GM06990 (cell line): ENCODE measurements at places on chromosomes 5 and 9.

- DNase-seq: no peak
These were observed 8.4 kb upstream of the FAM120AOS start for GRCh38 chr9:93461821-93462220.

GRCh38 chr5:58085800-58086199 is 374.1 kb downstream of the PLK2 start:
- DNase-seq: no peak

DNA sequence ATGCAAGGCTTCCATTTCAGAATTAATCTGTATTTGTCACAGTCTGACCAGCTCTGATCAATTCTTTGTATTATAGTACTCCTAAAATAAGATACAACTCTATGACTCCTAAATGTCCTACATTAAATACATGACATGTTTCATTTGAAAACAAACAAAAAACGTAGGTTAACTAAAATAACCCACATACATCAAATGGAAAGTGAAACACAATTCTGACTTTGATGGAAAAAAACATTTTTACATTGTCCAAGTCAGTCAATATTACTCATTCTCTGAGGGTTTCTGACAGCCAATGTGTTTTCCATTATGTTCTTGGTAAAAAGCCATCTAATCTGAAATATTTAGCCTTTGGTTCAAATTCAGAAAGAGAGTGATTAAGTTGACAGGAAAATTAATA is 8.7 kb downstream of the HMGCS1 start:
- peak; percentile 37 for DNase-seq

- DNase-seq: peak; percentile 73
These were observed 1.4 kb downstream of the MZB1 start for GRCh38 chr5:139388198-139388821.

DNA sequence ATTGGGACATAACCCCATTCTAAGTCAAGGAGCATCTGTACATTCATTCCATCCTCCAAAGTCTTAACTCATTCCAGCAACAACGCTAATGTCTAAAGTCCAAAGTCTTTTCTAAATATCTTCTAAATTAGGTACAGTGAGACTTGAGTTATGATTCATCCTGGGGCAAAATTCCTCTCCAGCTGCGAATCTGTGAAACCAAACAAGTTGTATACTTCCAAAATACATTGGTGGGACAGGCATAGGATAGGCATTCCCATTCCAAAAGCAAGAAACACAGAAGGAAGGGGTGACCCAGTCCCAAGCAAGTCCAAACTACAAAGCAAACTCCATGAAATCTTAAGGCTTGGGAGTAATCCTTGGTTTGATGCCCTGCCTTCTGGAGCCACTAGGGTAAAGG is 97.6 kb upstream of the FANCC start:
- no peak for DNase-seq

DNA sequence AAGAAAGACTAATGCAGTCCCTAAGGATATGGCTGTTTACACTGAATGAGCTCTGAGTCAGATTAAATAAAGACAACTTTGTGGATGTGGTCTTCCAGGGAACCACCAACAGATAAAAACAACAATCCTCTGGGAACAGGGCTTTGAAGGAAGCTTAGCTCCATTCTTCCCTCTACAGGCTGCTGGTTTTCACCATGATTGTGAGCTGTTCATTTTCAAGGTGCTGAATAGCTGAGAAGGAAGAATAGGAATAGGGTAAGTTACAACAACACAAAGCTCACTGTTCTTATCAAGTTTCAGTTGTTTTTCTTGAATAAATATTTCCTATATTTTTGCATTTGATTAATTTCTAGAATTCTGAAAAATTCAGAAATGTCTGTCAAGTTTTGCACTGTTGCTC is 25.9 kb upstream of the PTAR1 start:
- DNase-seq: no peak

- no peak for DNase-seq
These were observed 10.0 kb upstream of the ZNF131 start for GRCh38 chr5:43110606-43111170.

- DNase-seq: no peak
These were observed 33.7 kb downstream of the ANKRD31 start for GRCh38 chr5:75202935-75203334.

DNA sequence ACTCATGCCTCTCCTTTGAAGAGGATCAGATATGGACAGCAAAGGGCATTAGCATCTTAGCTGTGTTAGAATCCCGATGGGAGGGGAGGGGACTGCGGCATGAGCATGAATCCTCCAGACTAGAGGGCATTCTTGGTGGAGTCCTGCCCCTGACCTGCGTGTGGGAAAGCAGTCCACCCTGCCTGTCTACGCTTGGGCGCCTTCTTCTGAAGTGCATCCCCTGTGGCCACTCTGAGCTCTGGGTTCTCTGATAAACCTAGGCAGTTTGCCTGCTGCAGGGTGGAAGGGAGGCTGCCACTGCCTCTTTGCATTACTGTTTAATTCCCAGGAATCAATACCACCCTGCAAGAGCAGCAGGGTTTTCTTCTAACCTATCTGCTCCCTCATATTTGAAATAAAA is 169.3 kb downstream of the INSYN2B start:
- DNase-seq: no peak

DNA sequence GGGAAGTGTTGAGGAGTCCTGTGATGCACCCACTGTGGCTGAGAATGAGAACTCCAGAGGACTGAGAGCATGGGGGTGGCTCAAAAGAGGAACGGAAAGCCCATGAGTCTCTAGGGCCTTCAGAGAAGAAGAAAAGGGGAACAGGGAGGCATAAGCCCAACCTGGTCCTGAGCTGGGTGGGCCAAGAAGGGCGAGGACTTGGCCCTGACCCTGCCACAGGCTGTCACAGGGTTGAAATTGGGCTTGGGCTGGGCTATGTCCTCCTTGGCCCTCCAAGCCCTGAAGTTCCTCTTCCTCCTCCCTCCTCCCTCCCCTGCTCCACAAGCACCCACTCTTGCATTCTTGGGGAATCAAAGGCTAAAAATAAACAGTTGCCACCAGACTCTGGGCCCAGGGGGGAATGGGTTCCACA is 49.3 kb upstream of the PPARGC1B start:
- peak; percentile 69 for DNase-seq

- DNase-seq: no peak
These were observed 164.0 kb upstream of the RAD23B start for GRCh38 chr9:107118863-107119624.

DNA sequence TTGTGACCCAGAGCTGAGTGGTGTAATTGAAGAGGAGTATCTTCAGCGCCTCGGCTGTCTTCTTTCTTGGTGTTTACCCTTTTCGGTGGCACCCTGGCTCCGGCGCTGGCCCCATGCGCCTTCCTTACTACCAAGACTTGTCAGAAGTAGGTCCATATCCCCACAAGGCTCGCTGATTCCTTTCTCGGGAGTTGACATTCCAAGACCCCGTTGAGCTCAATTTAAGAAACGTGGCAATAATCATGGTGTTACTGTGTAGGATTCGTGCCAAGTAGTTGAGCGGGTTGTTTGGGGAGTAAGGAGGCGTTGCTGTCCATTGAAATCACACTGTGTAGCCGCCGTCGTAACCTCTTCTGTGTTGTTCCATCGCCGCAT is 795 bp downstream of the NDUFAF2 start:
- no peak for DNase-seq

GRCh38 chr9:127801955-127802575 is 617 bp upstream of the FPGS start:
- no peak for DNase-seq
